Anterior cingulate cortex (tissue), 58 donors: ENCODE measurements at places on chromosomes 7 and 10.

- no peak for DNase-seq
Observed at GRCh38 chr10:113111900-113112853, 162.1 kb downstream of the TCF7L2 start.

DNA sequence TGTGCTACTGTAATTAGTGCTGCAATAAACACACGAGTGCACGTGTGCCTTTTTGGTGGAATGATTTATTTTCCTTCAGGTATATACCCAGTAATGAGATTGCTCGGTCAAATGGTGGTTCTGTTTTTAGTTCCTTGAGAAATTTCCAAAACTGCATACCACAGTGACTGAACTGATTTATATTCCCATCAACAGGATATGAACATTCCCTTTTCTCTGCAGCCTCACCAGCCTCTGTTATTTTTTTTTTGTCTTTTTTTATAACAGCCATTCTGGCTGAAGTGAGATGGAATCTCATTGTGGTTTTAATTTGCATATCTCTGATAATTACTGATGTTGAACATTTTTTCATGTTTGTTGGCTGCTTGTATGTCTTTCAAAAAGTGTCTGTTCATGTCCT is 922.9 kb upstream of the LRRN3 start:
- DNase-seq: no peak

GRCh38 chr7:48251766-48252165 is 80.5 kb downstream of the ABCA13 start:
- no peak for DNase-seq

DNA sequence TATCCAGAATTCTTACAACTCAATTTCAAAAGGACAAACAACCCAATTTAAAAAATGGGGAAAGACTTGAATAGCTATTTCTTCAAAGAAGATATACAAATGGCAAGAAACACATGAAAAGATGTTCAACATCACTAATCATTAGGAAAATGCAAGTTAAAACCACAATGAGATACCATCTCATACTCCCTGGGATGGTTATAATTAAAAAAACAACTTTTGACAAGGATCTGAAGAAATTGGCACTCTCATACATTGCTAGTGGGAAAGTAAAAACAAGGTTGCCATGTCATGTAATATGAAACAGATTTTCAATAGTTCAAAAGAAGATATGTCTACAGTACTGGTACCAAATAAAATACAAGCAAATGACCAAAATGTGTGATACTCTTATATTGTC is 9.0 kb downstream of the OAT start:
- no peak for DNase-seq

- no peak for DNase-seq
Observed at GRCh38 chr10:12533151-12533550, 183.8 kb downstream of the CAMK1D start.

DNA sequence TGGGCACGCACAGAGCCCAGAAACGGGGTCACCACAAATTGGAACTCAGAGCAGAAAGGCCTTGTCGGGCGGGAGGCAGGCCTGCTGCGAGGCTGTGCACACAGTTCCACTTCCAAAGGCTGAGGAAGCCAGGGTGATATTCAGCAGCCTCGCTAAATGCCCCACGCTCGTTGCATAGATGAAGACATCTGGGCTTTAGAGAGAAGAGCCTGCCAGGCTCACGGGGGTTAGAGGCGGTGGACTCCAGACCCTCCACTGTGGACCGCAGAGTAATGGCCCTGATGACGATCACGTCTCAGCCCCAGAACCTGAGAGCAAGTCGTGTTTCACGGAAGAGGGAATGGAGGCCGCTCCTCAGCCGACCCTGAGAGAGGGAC is 104.2 kb downstream of the DNAJB6 start:
- no peak for DNase-seq

- DNase-seq: no peak
Observed at GRCh38 chr7:140212100-140212881, 35.5 kb upstream of the KDM7A start.

- no peak for DNase-seq
Observed at GRCh38 chr10:17240096-17240495, 12.1 kb downstream of the VIM start.

DNA sequence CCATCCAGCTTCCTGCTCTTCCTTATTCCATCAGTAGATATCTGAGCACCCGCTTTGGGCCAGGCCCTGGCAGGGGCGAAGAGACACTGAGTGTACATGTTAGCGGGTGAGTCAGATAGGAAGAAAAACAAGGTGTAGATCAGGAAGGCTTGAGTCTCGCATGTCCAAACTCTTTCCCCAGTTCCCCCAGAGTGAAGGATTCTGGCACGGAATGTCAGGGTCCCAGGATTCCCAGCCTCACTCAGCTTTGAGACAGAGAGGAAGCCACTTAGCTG is 24.1 kb upstream of the CHST15 start:
- DNase-seq: no peak

DNA sequence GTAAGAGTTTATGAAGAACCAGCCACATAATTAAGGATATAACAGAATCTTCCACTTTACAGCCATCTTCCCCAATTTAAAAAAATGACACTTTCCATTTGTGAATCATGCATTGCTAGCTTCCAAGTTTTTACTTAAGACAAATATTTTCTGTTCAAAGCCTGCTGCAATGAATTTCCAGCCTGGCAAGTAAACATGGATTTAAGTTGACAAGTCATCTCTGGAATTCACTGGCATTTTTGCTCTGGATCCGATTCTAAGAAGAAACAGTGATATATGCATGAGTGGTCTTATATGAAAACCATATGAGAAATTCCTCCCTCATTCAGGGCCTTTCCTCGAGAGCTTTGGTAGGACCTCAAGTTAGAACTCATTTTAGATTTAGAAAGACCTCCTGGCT is 116.1 kb upstream of the CDCA7L start:
- no peak for DNase-seq

- no peak for DNase-seq
Observed at GRCh38 chr10:79273604-79274003, 73.7 kb upstream of the PPIF start.

GRCh38 chr7:33601101-33601500 is 304.2 kb upstream of the BMPER start:
- no peak for DNase-seq

GRCh38 chr10:91694170-91694794 is 61.4 kb upstream of the PPP1R3C start:
- no peak for DNase-seq

- no peak for DNase-seq
Observed at GRCh38 chr7:157392256-157393037, 55.6 kb downstream of the DNAJB6 start.

GRCh38 chr7:149005427-149006344 is 22.6 kb downstream of the PDIA4 start:
- DNase-seq: peak; percentile 45

- no peak for DNase-seq
Observed at GRCh38 chr10:123451618-123452245, 214.4 kb upstream of the GPR26 start.
